ENCODE measurements at places on chromosomes 16 and 17.

DNA sequence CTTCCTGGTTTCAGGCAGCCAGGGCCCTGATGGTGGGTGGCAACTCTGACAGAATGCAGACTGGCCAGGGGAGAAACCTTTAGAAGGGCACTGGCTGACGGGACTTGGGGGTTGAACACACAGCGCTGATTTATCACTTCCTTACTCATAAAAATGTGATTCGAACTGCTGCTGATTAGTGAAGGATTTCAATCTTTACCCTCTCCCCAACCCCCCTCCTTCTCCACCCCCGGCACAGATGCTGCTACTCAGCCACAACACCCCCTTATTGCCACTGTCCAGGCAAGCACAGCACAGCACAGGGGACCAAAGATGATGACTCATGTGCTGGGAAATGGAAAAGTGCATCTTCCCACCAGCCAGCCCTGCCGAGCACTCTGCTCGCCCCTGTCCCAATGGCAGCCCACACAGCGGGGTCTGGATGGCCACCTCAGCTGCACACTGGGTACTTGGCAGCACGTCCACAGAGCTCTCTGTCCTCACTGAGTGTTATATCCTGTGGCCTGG, 70.1 kb downstream of the SMG6 start:
- DNase-seq: no peak

DNA sequence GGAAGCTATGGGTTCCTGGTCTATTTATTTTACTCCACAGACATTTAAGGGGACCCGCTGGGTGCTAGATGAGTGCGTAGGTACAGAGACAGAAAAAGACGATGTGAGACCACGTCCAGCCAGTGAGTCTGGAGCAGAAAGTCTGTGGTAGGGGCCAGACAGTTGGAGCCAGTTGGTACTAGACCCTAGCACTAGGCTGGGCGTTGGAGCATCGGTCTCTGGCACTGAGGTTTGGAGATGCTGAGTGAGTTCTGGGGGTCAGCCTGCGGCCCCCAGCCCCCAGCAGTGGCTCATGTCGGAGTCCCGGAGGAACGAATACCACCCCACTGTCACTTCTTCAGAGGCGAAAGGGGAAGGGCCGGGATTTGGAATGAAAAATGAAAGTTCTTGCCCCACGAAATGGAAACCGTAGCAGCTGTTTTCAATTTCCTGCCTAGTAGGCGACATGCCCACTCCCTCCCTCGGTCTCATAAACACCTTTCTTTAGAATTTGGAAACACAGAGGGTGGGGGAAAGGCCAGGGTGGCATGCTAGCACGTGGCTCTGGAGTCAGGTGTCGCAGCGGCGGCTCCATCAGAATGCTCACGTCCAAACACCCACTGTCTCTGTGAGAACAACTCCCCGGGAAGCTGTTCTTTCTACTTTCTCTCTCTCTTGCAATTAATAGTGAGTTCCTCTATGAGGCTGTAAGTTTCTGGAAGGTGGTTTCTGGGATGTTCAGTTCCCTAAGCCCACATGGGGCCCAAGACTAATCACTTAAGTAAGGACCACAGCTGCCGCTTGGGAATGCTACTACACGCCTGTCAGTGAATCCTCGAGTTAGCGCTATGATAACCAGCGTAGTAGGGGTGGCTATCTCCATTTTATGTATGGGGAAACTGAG, 96.8 kb downstream of the IRF8 start:
- peak; percentile 56 for DNase-seq

DNA sequence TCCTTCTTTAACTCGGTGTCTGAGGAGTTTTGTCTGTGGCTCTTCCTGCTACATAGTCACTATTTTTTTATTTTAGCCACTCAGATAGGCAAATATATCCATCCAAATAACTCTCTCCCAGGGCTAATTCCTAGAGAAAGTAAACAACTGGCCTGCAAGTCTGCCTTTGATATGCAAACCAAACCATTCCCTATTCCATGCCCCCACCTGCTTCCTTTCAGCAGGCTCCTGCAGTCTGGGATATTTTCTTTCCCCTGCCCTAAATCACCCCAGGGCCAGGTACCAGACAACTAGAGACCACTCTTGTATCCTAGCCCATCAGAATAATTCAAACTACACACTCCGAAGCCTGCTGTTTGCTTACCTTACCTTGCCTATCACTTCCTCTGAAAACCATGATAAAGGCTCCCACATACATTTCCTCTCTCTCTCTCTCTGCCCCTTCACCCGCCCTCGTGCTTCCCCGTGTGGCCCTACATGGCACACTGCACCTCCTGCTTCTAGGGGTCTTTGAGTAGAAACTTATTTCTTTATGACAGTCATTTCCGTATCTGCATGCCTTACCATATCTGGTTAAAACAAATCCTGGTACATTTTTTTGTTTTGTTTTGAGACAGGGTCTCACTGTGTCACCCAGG, 8.3 kb downstream of the CD300H start:
- DNase-seq: no peak

DNA sequence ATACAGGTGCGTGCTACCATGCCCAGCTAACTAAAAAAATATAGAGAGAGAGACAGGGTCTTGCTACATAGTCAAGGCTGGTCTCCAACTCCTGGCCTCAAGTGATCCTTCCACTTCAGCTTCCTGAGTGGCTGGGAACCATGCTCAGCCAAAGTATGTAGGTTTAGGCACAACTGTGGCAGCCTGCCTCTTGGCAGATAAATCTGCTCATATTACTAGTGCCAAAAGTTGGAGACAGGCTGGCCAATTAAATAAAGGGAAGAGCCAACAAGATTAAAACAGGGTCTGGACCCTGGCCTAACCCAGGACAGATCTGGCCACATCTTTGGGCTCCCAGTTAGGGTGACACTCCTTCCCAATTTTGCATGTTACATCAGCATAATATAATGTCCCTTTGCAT, 151.7 kb downstream of the CBLN1 start:
- DNase-seq: no peak

DNA sequence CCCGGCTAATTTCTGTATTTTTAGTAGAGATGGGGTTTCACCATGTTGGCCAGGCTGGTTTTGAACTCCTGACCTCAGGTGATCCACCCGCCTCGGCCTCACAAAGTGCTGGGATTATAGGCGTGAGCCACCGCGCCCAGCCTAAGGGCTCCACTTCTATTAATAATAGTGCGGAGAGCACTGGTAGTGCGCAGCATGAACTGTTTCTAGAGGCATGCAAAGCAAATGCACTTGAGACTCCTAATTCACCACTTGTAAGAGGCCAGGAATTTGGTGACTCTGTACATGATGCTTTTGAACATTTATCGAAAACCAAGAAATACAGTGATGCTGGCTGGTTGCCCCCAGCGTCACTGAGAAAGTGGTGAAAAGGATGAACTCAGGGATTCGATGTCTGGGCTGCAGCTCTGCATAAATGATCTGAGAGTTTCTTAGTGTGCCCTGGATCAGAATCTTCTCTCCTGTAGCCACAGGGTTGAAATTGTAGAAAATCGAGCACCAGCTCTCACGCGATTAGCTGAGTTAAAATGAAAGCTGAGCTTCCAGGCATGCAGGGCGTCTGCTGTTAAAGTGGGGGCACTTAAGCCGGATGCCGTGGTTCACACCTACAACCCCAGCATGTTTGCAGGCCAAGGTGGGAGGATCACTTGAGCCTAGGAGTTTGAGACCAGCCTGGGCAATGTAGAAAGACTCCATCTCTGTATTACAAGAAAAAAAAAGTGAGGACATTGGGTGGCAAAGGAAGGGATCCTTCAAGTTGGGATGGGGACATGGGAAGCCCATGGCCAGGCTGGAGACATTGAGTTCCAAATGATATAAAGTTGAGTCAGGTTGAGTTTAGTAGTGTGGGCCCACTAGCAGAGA, 4.8 kb downstream of the RNF213 start:
- DNase-seq: peak; percentile 83
